Right forelimb (tissue), 1 donor: ENCODE measurements at places on chromosomes 2 and 18.
A peak's percentile ranks its signal among the peaks of the same experiment; 100 is the strongest.

GRCh38 chr2:191783416-191783815 is 63.5 kb downstream of the CAVIN2 start:
- DNase-seq, result no peak

GRCh38 chr2:29044459-29044858 is 29.9 kb downstream of the PCARE start:
- no peak for DNase-seq

DNA sequence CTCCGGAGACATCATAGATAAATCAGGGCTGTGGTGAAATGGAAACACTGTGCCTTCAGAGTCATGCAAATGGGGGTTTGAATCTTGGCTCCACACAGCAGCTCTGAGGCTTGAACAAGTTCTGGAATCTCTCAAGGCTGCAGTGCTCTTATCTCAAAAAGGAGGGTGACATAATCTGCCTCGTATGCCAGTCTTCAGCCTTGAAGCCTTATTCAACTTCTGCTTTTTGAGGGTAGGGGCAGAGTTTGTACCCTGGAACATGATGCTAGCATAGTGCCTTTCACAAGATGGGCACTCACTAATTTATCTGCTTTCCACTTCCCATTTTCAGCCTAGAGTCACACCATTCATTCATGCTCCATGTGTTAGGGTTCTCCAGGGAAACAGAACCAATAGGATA is 42.3 kb downstream of the GATA6 start:
- no peak for DNase-seq

GRCh38 chr2:120350801-120351320 is 4.9 kb downstream of the INHBB start:
- DNase-seq, result no peak

DNA sequence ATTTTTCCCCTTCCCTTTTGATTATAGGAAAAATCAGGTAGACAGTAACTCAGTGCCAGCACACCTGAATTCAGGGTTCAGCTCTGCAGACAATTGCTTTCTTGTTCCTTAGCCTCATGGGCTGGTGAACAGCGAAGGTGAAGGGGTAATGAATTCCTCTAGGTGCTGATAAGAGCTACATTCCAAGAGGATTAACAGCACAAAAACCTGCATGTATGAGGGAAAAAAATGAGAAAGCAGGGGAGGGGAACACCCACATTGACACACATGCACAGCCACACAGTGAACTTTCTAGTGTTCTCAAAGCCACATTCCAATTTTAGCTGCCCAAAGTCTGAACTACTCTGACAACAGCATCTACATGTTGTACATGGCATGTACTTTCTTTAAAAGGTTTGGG is 46.1 kb downstream of the SPATS2L start:
- DNase-seq, result no peak

- no peak for DNase-seq
Measured at GRCh38 chr18:73381016-73381698, 513.4 kb upstream of the NETO1 start.

DNA sequence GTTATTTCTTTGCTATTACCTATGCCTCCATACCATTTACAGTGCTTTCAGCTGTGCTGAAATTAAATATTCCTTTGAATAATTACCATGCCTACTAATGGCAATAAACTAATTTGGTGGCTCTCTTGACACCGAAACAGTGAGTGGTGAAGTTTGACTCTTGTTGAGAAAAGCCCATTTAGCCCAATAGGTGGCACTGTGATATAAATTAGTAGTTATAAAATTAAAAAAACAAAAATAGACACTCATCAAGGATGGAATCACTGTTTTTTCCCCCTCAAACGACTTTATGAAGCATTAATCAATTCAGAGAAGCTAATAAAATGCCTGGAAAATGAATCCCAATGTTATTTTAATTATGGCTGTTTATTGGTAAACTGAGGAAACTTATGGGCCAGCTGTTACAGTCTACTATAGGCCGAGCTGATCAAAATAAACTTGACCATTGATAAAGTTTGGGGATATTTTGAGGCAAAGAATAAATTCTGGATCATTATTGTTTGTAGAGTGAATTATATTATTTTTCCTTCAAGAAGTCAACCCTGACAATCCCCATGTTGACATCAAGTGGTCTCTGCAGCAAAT is 339.6 kb downstream of the TRIB2 start:
- no peak for DNase-seq

DNA sequence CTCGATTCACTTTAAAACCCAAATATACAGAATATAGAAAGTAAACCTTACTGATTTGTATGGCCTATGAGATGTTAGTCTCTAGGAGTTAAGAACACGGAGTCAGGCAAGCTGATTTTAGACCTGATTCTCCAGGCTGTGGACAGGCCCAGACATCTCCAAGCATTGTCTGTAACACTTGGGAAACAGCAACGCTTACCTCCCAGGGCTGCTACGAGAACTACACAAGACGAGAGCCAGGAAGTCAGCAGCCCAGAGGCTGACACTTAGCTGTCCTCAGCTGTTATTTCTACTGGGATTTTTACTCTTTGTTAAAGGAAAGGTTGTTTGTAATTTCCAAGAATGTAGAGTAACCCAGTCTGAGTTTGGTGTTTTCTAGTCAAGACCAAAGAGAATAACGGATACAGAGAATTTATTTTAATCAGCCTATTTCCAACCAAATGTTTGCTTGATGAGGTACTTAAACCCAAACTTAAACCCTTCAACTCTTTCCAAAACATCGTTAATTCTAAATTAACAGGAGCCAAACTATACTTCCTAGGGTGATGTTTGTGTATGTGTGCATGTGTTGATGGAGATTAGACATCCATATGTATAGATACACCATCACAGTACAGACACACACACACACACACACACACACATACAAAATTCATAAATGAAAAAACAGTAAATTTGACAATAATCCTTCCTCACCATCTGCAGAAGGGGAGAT is 123.4 kb downstream of the LAMA1 start:
- no peak for DNase-seq

DNA sequence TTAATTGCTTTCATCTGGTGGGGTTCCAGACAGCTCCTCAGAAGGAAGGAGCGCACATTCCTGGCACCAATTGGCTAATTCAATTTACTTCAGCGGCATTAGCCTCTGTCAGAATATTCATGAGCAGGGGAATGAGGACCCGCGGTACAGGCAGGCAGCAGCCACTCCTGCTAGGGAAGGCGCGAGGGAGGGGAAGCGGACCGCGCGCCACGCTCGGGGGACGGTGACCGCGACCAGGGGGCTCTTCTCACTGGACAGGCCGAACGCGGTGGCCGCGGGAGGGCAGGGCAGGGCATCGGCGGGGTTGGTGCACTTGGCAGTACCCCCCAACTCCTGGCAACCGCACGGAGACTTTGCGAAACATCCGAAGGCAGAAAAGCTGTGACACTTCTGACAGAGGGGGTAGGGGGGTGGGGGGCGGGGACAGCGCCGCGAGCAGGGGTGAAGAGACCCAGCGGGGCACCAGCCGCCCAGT is at the start of gene CDH20:
TSS of gene CDH20 (plus strand) at position 160 of the 475 bp plus-strand sequence.
- peak; percentile 47 for DNase-seq

DNA sequence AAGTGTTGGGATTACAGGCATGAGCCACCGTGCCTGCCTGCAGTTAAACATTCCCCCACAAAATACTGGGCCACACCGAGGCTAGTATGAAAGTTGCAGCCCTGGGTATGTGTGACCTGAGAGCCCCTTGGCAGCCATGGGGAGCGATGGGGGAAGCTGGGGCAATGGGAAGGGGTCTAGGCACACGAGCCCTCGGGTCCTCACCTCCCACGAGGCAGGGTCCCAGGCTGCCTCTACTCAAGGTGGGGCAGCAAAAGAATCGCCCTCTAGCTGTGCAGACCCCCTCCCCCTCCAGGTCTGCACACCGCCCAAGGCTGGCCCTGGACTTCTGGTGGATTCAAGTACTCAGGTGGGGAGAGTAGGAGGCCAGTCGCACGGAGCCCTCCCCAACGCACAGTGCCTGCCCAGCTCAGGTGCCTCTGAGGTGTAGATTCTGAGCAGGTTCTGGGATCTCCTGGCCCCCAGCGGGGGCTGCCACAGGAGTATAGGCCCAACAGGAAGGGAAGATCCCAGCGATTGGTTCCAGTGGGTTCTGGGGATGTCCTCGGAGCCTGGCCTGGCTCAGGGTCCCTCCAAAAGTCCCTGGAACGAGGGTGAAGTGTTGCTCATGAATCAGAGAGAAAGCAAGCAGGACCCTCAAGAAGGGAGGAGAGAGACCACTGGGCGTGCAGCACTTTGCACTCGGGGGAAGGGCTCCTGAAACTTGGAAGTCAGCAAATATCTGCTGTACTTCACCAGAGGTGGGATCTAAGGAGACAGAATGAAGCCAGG is 2.6 kb downstream of the GPR35 start:
- peak; percentile 37 for DNase-seq

- DNase-seq, result peak; percentile 80
Measured at GRCh38 chr2:96145036-96145847, at the start of gene DUSP2. Gene DUSP2, minus strand, starts transcription at chr2:96145440. Its CDS starts 86 bp downstream, at chr2:96145354.

DNA sequence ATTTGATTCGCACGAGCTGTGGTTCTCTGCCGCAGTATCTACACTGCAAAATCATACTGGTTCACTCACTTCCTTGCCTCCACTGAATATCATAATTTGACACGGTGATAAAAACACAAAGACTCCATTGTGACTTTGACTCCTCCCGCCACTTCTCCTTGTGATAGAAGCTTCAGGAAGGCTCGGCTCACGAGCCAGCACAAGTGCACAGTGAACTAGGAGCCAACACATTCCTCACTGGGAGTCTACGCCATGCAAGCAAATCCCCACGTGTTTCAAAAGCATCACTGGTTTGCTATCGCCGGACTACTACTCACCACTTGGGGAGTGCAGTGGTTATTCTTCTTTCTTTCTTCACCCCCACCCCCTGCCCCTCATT is 293.3 kb upstream of the PARD3B start:
- no peak for DNase-seq

- DNase-seq, result peak; percentile 57
Measured at GRCh38 chr2:29010946-29011345, 29.8 kb downstream of the TOGARAM2 start.

- peak; percentile 87 for DNase-seq
Measured at GRCh38 chr2:189254268-189254883, 74.8 kb upstream of the COL5A2 start.

DNA sequence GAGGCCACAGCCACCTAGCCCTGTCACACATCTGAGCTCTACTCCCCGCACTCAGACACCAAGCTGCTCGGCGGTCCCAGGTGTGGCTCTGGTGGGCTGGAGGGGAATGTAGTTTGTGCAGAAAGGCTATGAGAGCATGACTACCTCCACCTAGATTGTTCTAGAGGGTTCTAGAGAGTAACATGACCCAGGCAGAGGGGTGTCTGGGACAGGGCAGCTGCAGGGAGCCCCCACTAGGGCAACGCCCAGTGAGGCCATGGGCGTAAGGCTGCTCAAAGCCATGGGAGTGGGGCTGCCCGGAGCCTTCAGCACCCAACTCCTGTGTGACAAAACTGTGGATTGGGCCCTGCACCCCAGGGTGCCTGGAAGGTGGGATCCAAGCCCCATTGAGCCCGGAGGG is 511.4 kb upstream of the MYT1L start:
- DNase-seq, result peak; percentile 12

GRCh38 chr2:40415391-40415790 is 36.5 kb downstream of the SLC8A1 start:
- DNase-seq, result no peak

GRCh38 chr2:213806125-213806726 is 522.0 kb downstream of the SPAG16 start:
- no peak for DNase-seq

GRCh38 chr2:160471950-160472349 is 21.7 kb downstream of the RBMS1 start:
- DNase-seq, result no peak

DNA sequence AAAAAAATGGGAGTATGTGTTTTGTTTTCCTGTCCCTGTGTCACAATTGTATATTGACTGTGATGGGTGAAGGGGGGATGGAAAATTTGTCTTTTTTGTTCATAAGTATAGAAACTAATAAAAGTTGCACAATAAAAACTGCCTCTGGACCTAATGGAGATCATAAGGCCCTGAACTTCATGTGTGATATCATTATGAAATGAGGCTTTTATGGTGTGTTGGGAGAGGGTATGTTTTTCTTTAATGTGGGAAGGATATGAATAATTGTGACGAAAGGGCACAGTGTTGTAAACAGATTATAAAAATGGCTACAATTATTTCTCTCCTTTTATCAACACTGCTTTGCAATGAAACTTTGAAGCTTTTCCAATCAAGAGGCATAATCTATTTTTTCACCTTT is 1889.3 kb upstream of the CELF4 start:
- DNase-seq, result no peak

DNA sequence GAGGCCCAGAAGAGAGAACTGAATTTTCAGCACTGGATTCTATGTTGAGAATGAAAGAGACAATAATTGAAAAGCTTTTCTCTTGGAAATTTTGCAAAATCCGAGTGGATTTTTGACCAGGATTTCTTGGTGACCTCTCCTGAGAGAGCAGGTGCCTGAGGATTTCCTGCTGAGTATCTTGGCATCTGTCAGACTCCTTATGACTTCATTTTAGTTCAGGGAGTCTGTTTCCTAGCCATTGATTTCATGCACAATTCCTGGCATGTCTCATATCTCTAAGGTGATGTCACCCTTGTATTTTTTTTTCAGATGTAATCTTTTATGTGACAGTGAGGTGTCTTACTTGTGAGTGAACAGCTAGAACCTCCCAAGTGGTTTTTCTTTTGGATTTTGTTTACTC is 195.9 kb downstream of the NEDD4L start:
- no peak for DNase-seq

GRCh38 chr18:48022531-48023329 is 92.3 kb upstream of the SMAD2 start:
- DNase-seq, result peak; percentile 48

- no peak for DNase-seq
Measured at GRCh38 chr2:29080886-29081743, 6.8 kb upstream of the PCARE start.

GRCh38 chr2:136246086-136246669 is 128.2 kb upstream of the CXCR4 start:
- DNase-seq, result no peak

DNA sequence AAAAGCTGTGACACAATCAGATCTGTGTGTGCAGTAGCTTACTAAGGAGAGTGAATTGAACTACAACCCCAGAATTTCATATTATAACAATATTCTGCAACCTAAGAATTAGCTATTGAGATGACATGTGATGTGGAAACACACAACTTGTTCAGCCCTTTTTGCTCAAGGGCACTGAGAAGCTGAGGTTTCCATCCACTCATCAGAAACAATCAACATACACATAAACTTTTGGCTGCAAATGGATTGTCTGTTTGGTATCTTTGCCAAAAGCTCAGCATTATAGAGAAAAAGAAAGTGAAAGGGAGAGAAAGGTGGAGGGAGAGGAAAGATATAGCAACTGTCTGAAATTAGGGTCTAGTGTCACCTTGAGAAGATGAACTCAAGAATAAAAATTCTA is 117.2 kb upstream of the KLF7 start:
- DNase-seq, result no peak
